Ovary (tissue), 10 donors: ENCODE measurements at places on chromosomes 1 and 21. TPM values are rescaled to one million over a fixed set of nuclear protein-coding genes. Genes with fewer than 3 reads are reported as not detected.

DNA sequence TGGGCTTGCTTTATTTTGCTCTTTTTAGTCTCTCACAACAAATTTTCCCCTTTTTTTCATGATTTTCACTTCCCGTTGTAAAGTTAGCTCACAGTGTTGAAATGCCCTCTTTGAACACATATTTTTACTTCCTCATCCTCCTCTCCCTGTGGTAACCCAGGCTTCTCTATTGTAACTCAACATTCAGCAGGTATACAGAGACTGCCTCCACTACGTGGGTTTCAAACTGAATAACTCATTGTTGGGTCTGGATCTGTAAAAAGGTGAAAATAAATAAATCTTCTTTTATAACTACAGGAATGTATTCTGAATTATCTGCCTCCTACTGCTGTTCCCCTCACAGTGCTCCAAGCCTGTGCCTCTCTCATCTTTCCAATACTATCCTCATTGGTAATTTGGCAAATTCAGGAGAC is 166.4 kb downstream of the RUNX1 start:
- DNase-seq: no peak

GRCh38 chr1:36590264-36590663 is 107.6 kb upstream of the CSF3R start:
- DNase-seq: no peak

- DNase-seq: no peak
Measured at GRCh38 chr1:25765923-25766589, 33.9 kb upstream of the SELENON start.

Gene CNR2
- not detected for total RNA-seq

GRCh38 chr1:115400891-115401290 is 62.8 kb upstream of the NGF start:
- no peak for DNase-seq

Gene HES2
- 0.08 TPM for total RNA-seq

Gene TFF3
- 9.9 TPM for total RNA-seq
